ENCODE measurements at places on chromosomes 3 and 15. TPM values are rescaled to one million over a fixed set of nuclear protein-coding genes. Genes with fewer than 3 reads are reported as not detected.

IL12A gene
- total RNA-seq, result 0.69 TPM

STRC gene
- total RNA-seq, result 0.74 TPM

RAB6B gene
- 2.6 TPM for total RNA-seq

GCNT3 gene
- total RNA-seq, result 261 TPM

CAND2 gene
- 0.72 TPM for total RNA-seq

POPDC2 gene
- total RNA-seq, result 1.3 TPM

TRH gene
- total RNA-seq, result not detected

SKOR1 gene
- 0.19 TPM for total RNA-seq

SLC27A2 gene
- total RNA-seq, result 35.6 TPM

PLSCR2 gene
- total RNA-seq, result 0.94 TPM

CCR5 gene
- 0.57 TPM for total RNA-seq

CFAP100 gene
- not detected for total RNA-seq

UQCRC1 gene
- total RNA-seq, result 753 TPM

GOLGA6L1 gene
- total RNA-seq, result not detected

THRB gene
- total RNA-seq, result 23.3 TPM

HTR3E gene
- 0.13 TPM for total RNA-seq

CHRM5 gene
- total RNA-seq, result not detected

FMN1 gene
- 32.0 TPM for total RNA-seq

DENND6A gene
- 24.7 TPM for total RNA-seq

CYP1A2 gene
- not detected for total RNA-seq

RNU5B-1 gene
- total RNA-seq, result not detected

GP5 gene
- not detected for total RNA-seq

GADL1 gene
- not detected for total RNA-seq

TMEM212 gene
- not detected for total RNA-seq

SLC22A13 gene
- total RNA-seq, result 0.27 TPM

GOLGA6L4 gene
- 2.5 TPM for total RNA-seq

CYP19A1 gene
- total RNA-seq, result not detected

SEMA6D gene
- total RNA-seq, result 26.4 TPM

MESP1 gene
- total RNA-seq, result 10.5 TPM

NCK1 gene
- 72.3 TPM for total RNA-seq

OXTR gene
- 1.8 TPM for total RNA-seq

LTF gene
- 1.6 TPM for total RNA-seq

ADPRH gene
- total RNA-seq, result 3.3 TPM

GOLGA8G gene
- total RNA-seq, result not detected

TTLL13 gene
- 1.2 TPM for total RNA-seq

CEP70 gene
- total RNA-seq, result 45.4 TPM

AADACL2 gene
- total RNA-seq, result not detected

PFKFB4 gene
- total RNA-seq, result 8.1 TPM

TMEM108 gene
- 0.20 TPM for total RNA-seq

MAGI1 gene
- total RNA-seq, result 23.4 TPM

IGSF10 gene
- total RNA-seq, result 1.5 TPM

C3orf20 gene
- 0.08 TPM for total RNA-seq

ASB14 gene
- total RNA-seq, result not detected

FETUB gene
- total RNA-seq, result 0.27 TPM

SLC6A11 gene
- not detected for total RNA-seq

APBA2 gene
- total RNA-seq, result 1.0 TPM

Measured in colonic mucosa (tissue), 4 donors.